Activated T-helper 1 cell treated with anti-CD3 and anti-CD28 coated beads, Interleukin-2, amount 50 U/mL, for 16 hours (primary cell): ENCODE measurements at places on chromosomes 5 and 9.

- DNase-seq: no peak
Observed at GRCh38 chr5:75018805-75019587, 33.4 kb downstream of the GCNT4 start.

DNA sequence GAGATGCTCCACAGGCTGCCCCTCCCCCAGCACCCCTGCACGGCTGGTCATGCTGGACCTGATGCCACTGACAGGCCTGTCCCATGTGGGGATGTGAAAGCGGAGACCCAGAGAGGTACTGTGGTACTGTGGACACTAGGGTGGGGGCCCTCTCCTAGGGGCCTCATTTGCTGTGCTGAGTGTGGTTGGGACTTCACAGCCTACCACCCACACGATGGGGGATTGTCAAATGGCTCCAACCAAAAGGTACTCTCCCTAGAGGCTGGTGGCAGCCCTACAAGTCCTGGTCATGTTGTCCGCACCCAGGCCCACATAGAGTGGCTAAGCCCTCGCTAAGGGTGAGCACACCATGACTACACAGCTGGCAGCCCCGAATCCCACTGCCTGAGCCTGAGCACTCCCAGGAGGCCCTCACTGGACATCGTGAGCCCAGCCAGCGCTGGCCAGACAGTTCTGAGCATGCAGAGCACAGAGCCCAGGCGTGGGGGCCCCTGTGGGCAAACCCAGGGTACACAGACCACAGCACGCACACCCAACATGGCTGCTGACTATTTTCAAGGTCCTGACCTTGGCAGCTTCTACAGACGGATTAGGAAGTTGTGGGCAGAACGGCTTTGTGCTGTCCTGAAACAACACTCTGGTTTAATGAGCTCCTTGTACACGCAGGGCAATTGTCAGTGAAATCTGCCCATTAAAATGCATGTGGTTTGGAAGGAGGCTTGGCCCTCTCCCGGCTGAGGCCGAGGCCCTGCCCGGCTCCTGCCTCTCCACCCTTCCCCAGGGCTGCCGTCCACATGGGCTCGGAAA lies 214.1 kb downstream of the HSPA4 start:
- no peak for DNase-seq

- DNase-seq: no peak
Observed at GRCh38 chr5:91024727-91025126, 358.4 kb downstream of the ARRDC3 start.

DNA sequence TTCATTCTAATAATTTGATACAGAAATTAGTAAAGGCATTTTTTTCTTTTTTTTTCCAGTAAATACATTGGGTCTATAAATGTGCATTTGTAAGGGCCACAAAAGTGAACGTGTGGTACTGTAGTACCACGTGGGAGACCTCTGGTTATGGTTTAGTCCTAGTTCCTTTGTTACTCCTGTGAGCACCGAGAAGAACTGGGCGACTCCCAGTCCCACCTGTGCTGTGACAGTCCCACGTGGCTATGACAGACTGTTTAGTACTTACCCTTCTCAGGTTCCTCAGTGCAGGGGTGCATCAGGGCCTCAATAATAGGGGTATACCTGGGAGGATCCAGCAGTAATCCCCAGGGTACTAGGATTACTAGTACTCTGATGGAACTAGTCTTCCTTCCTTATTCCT lies 49.3 kb downstream of the LRRC70 start:
- no peak for DNase-seq

GRCh38 chr9:98861781-98862504 lies 54.5 kb downstream of the GALNT12 start:
- no peak for DNase-seq

GRCh38 chr5:17448877-17449276 lies 49.2 kb upstream of the TAF11L2 start:
- no peak for DNase-seq

DNA sequence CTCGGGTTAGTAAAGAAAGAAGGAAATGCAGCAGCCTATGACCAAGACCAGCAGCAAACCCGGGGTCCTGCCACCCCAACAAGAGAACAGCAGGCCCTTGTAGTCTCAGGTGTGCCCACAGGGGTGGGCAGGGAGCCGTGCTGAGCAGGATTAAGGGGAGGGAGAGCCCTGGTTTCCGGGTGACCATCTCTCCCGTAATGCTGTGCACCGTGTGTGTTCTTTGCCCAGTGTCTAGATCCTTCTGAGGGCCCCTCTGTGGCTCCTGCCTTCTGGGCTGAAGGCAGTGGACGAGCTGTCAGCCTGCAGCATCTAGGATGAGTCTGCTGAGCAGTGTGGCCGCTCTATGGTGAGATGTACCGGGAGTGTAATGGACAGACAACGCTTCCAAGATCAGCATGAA lies 12.7 kb upstream of the PLEKHG4B start:
- DNase-seq: no peak

- DNase-seq: no peak
Observed at GRCh38 chr5:175378444-175379028, 65.4 kb downstream of the DRD1 start.

DNA sequence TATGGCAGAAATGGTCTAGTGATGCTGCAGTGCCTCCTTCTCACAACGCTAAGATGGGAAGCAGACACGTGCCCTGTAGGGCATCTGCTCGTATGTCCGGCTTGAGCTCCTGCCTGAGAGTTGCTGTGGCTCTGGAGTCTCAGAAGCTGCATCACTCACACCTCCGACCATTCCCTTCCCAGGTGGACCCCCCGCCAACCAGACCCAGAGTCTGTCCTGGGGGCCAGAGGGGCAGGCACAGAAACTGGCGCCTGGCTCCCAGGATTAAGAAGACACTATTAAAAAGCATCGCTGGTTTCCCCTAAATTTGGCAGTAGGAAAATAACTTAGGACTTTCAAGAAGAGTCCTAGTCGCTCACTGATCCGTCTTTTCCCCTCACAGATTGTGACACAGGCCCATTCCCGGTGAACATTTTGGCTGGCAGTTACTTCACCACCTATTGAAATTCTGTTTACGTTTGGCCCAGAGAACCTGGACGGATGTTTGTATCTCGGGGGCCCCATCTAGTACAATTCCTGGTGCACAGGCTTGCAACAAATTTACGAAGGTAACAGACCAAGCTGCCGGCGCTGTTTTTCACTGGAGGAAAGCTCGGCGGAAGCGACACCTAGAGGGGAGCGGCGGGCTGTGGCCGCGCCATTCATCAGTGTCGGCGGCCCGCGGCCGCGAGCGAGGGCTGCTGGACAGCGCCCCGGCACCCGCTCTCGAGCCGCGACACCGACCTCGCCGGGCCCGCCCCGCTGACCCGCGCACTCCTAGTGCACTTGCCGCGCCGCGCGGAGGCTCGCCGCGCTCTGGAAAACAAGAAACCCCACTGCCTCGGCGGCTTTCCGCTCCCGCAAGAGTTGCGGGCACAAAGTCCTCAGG lies 1.6 kb downstream of the FSTL4 start:
- no peak for DNase-seq
